Stimulated activated CD8-positive, alpha-beta memory T cell treated with anti-CD3 and anti-CD28 coated beads, Interleukin-4, amount 100 ng/mL, for 1 hour (primary cell): ENCODE measurements at places on chromosomes 5 and 9.

GRCh38 chr5:9898319-9898718 lies 268.2 kb upstream of the TAS2R1 start:
- no peak for DNase-seq

- DNase-seq, result no peak
These were observed 50.6 kb downstream of the PCSK5 start for GRCh38 chr9:75941066-75941465.

DNA sequence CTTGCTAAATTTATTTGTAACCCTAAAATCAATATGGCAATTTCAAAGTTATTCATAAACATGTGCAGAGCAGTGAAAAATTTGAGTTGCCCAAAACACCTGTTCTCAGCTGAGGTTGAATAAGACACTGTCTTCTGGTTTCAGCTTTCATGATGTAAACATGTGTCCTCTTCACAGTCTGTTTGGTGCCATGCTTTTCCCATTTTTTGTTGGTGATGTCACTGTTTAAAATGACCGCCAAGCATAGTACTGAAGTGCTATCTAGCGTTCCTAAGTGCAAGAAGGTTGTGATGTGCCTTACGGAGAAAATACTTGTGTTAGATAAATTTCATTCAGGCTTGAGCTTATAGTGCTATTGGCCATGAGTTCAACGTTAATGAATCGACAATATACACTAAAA lies 580.8 kb downstream of the ACTL7B start:
- no peak for DNase-seq

DNA sequence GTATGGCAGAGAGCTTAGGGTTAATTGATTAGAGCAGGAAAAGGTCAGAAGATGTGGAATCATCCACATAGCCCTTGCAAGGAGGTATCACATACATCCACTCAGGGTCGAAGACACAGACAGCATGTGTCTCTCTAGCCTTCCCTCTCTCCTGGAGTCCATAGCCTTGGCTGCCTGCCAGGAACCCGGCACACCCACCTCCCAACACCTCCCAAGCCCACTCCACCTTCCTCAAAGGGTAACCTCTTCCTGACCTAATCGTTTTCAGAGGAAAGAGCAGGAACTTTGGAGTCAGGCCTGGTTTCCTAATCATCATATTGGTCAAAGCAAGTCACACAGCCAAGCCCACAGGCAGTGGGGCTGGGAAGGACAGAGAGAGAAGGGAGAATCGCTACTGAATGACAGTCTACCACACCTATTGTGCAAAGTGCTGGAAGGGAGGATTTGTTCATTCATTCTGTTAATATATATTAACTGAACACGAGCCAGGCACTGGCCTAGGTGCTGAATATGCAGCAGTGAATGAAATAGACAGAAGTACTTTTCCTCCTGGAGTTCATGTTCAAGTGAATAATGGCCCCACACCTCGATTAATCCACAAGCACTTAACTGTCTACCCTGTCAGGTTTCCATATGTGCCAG lies 107.8 kb downstream of the KCNIP1 start:
- DNase-seq, result no peak

DNA sequence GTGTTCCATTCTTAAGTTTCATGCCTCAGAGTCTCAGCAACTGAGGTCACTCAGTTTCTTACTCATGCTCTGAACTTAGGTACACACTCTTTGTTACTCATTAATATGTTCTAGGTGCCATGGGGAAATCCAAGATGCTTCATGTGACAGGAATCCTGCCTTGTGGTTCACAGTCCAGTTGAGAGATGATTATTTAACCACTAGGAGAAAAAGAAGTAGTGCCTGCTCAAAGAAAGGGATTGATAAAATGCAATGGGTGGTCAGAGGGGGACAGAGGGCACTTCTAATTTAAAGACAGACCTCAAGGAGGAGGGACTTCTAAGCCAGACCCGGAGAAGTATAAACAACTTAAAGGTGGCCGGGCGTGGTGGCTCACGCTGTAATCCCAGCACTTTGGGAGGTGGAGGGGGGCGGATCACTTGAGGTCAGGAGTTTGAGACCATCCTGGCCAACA lies 69.0 kb downstream of the UGCG start:
- DNase-seq, result no peak

GRCh38 chr5:107580889-107581820 lies 89.6 kb downstream of the EFNA5 start:
- no peak for DNase-seq

- DNase-seq, result no peak
These were observed 76.1 kb upstream of the SAP30L start for GRCh38 chr5:154369682-154370081.

DNA sequence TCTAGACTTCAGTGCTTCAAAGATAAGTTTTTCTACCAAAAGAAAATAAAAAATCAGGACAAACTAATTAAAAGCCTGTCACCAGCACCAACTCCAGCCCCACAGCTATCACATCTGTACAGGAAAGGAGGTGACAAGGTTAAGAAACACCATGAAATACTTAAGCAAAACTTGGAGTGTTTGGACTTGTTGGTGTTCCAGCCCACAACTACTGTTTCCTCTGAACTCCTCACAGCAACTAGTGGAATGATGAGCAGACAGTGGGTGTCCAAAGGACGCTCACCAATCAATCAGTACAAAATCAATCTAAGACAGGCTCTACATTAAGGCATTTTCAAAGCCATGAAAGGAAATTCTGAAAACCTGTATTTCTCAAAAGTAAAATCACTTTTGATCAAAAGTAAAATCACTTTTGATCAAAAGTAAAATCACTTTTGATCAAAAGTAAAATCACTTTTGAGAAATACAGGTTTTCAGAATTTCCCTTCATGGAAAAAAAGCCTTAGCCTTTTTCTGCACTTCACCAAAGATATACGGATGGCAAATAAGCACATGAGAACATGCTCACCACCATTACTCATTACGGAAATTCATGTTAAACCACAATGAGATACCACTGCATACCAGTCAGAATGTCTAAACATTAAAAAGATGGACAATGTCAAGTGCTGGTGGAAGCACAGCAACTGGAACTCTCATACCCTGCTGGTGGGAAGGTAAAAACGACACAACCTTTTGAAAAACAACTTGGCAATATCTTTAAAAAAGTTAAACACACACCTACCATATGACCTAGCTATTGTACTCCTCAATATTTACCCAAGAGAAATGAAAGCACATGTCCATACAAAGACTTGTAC lies 79.7 kb downstream of the MED27 start:
- no peak for DNase-seq

DNA sequence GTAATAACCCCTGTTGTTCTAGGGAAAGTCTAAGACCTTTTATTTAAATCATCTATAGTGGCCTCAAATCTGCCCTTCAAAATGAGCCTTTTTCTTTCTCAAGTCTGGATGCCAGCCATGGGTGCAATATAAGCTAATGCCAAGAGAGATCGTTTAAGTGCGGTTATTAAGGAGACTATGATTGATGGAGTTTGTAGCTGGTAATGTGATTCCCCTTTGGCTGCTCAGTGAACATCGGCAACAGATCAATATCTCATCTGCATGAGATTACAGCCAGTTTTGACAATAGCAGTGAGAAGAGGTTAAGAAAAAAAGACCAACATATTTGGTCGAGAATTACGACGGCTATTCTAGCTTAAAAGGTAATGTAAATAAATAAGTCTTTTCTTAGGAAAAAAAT lies 1049.4 kb upstream of the NUDT12 start:
- DNase-seq, result no peak

DNA sequence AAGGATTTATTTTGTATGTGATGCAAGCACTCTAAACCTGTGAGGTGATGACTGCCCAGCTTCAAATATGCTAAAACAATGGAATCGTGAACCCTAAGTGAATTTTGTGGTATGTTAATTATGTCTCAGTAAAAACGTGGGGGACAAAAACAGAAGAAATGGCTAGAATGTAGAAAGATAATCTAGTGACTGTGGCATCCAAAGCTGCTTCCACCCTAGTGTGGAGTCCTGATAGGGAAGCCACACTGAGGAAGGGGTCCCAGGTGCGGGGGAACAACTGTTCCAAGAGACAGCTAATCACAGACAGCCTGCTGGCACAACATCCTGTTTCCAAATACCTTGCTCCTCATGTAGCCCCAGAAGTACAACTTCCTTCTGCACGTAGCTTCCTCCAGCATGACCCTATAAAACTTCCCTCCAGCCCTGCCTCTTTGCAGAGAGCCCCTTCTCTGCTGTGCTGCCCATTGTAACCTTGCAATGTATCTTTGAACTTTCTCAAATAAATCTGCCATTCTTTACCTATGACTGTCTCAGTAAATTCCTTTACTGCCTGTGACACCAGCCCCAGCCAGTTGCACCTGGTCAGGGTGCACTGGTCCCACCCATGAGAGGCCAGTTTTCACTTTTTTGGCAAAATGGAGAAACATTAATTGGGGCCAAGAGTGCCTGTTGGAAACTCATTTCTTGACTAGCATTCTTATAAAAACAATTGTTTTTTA lies 4.9 kb downstream of the GMCL2 start:
- no peak for DNase-seq

- DNase-seq, result no peak
These were observed 478.6 kb upstream of the C9orf72 start for GRCh38 chr9:28051559-28052503.

- DNase-seq, result no peak
These were observed 40.1 kb upstream of the SUB1 start for GRCh38 chr5:32545102-32545800.

DNA sequence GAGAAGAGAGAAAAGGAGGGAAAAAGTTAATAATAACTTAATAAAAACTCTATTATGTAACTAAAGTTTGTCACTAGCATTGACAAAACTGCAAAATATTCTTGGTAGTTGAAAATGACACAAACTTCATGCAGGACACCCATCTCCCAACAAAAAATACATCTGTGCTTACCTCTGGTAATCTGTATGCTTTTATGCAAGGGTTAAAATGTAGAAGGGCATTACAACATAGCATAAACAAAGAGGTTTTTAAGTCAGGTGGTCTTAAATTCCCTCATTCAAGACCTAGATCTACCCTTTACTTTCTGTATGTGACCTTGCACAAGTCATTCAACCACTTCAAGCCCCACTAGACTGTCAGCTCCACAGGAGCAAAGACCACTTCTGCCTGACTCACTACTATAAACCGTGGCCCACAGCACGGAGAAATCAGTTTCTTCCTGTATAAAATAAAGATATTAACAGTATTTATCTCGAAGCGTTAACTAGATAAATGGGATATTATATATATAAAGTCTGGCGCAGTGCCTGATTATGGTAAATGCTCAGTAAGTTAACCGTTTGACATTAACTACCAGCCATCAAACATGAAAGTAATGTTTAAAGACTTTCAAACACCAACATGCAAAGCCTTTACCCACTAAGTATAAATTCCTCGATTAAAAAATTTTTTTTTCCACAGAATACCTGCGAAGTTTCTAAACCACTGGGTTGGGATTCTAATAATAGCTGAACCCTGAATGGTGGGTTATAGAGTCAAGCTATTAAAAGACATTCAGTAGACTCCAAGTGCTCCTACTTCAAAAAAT lies 2.0 kb downstream of the FBXL17 start:
- DNase-seq, result no peak

- DNase-seq, result no peak
These were observed 128.5 kb upstream of the CDH10 start for GRCh38 chr5:24773261-24773660.

GRCh38 chr5:1708592-1709141 lies 91.0 kb downstream of the MRPL36 start:
- no peak for DNase-seq

DNA sequence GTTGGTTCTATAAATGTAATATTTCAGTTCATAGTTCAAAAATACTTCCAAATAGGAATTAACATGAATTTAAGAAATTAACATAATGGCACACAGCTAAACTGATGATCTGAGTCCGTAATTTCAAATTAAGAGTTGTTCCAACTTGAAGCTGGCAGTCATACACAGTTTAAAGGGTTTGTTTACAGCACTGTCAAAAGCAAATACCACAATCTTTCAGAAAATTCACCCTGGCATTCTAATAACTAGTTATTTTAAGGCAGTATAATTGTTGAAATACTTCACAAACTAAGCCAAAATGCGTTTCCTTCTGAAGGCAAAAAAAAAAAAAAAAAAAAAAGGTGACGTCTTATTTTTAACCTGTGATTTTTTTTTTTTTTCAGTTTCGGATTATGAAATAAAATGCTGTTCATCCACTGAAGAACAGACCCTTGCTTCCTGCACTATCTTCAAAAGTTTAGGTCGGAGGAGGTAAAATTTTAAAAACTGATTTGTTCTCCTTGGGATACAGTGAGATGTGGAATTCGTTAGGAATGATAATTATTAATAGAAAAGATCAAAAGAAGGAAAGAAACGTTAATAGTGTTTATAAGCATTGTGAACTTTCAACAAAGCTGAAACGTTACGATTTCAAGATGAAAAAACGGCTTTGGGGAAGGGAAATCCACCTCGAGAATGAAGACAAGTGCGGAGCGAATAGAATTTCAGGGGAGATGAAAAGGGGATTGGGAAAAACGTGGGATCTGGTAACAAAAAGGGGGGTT lies 850 bp downstream of the IL6ST start:
- no peak for DNase-seq

- DNase-seq, result no peak
These were observed 561.1 kb downstream of the EBF1 start for GRCh38 chr5:158538506-158539074.
